Lower lobe of right lung (tissue), 2 donors: ENCODE measurements at places on chromosomes 7 and 10. TPM values are rescaled to one million over a fixed set of nuclear protein-coding genes. Genes with fewer than 3 reads are reported as not detected.

The FANK1 gene
- 11.5 TPM for total RNA-seq

The ZRANB1 gene
- total RNA-seq, result 18.7 TPM

- H3K4me1 ChIP-seq, result no peaks in the 10 kb centered on the region
- DNase-seq, result no peak
- no peak overlapping the region for H3K27ac ChIP-seq
- no peaks in the 10 kb centered on the region for H3K27me3 ChIP-seq
- no peaks in the 10 kb centered on the region for H3K36me3 ChIP-seq
- H3K4me3 ChIP-seq, result no peak overlapping the region
These were observed 32.6 kb upstream of the AGMO start for GRCh38 chr7:15594461-15594860.

- H3K36me3 ChIP-seq, result no peaks in the 10 kb centered on the region
- H3K27ac ChIP-seq, result peak overlapping the region; percentile 73
- H3K27me3 ChIP-seq, result no peaks in the 10 kb centered on the region
- H3K4me3 ChIP-seq, result no peak overlapping the region
These were observed 65.1 kb upstream of the MPP7 start for GRCh38 chr10:28367929-28368484.

- no peak overlapping the region for H3K4me3 ChIP-seq
- peaks cover 19% of the 10 kb centered on the region for H3K4me1 ChIP-seq
- DNase-seq, result no peak
- H3K27me3 ChIP-seq, result peaks cover 5% of the 10 kb centered on the region
These were observed 59.6 kb downstream of the ADRB1 start for GRCh38 chr10:114103284-114103683.
